SK-N-MC (cell line): ENCODE measurements at places on chromosomes 16 and 17.

- no peak for DNase-seq
Observed at GRCh38 chr17:34222722-34223497, 32.2 kb upstream of the CCL2 start.

- DNase-seq, result peak; percentile 30
Observed at GRCh38 chr16:24098896-24099295, 157.2 kb upstream of the CACNG3 start.

- DNase-seq, result no peak
Observed at GRCh38 chr16:89007371-89008249, 30.6 kb upstream of the CBFA2T3 start.

GRCh38 chr16:56672761-56673536, 3.3 kb downstream of the MT1H start:
- DNase-seq, result no peak

DNA sequence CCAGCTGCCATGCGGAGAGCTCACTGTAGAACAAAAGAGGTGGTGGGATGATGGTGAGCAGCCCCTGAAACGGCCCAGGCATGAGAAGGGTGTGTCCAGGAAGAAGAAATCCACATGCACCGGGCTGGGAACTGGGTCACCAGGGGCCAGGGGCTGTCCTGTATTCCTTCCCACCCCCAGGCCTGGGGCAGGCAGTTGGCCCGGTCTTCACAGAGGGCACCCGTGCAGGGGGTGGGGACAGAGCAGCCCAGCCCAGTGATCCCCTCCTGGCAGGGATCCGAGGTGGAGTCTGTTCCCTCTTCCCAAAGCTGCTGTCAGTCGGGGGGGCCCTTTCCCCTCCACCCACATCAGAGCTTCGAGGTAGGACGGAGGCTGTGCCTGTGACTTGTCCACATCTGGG, 9.2 kb downstream of the HS3ST6 start:
- DNase-seq, result no peak

- DNase-seq, result no peak
Observed at GRCh38 chr16:11742093-11742535, 543 bp downstream of the TXNDC11 start.

DNA sequence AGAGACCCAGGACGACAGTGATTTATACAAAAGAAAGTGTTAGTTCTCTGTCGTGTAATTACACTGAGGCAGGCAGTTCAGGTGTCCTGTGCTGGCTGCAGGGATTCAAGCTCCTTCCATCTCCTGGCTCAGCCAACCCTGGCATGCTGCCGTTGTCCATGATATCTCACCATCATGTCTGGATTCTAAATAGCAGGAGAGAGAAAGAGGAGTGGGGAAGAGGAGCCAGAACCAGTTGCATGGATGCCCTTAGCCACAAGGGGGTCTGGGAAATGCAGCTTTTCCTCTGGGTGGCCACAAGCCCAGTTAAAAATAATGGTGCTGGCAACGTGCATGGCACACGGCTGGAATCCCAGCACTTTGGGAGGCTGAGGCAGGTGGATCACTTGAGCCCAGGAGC, 9.7 kb downstream of the C16orf54 start:
- DNase-seq, result no peak

GRCh38 chr17:17570798-17571716, 20.5 kb downstream of the PEMT start:
- no peak for DNase-seq

- DNase-seq, result no peak
Observed at GRCh38 chr16:66519482-66520373, 30.2 kb downstream of the TK2 start.

DNA sequence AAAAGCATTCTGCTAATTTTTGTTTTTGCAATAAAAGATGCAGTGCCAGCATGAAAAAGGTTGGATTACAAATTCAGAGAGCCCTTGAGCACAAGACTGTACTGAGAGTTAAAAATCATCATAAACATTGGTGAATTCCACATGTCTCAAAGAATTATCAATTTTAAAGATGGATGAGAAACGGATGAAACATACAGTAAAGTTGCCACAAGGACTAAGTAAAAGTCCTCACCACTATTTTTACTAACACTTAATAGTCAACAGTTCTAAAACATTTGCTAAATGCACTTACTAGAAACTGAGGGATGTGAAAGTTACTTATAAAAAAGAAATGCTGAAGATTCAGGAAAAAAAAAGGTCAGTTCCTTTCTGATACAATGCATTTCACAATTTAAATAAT, 25.8 kb upstream of the NACA2 start:
- DNase-seq, result no peak

DNA sequence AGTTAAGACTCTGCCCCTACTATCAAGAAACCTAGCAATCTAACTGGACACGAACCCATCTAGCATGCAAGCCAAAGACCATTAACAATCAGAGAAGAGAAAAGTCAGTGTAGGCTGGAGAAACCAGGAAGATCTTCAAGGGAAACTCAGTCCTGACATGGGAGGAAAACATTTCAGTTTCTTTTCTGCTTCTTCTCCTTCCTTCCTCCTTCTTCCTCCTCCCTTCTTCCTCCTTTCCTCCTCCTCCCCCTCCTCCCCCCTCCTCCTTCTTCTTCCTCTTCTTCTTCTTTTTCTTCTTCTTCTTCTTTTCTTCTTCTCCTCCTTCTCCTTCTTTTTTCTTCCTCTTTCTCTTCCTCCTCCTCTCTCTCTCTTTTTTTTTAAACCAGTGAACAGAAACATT, 29.6 kb upstream of the SHISA9 start:
- no peak for DNase-seq

DNA sequence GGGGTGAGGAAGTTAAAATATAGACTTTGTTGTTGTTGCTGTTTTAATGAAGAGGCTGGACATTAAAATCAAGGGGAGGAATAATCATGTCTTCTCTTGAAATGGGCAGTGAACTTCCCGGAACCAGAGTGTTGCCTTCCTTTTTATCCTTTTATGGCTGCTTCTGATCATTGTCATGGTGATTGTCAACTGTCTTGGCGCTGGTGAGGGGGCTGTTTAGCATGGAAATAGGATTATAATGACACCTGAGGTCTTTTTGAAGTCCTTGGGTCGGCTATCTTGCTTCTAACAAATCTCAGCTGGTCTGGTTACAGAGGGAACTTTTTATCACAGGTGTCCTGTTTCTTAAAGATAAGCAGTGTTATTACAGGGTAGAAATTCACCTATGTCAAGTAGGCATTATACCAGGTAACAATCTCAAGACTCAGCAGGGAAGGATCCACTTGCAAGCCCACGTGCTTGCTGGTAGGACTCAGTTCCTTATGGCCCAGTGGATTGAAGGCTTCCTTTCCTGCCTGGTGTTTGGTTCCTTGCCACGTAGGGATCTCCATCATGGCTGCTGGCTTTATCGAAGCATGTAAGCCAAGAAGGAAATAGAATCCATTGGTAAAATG, 349.3 kb downstream of the WWOX start:
- no peak for DNase-seq

DNA sequence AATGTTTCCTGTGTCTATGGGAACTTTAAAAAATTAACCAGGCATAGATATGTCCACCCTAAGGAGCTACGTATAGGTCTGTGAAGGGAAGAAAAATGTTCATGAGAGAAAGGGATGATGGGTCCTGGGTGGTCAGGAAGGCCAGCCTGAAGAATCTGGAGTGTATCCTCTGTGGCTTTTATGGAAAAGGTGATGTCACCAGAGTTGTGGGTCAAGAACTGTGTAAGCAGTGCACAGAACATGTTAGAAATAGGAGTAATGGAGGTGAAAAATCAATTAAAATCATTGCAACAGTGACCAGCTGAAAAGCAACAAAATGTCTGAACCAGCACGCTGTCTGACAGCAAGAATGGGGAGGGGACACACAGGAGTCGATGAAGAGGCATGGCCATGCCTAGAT, 68.5 kb downstream of the USP31 start:
- DNase-seq, result no peak

DNA sequence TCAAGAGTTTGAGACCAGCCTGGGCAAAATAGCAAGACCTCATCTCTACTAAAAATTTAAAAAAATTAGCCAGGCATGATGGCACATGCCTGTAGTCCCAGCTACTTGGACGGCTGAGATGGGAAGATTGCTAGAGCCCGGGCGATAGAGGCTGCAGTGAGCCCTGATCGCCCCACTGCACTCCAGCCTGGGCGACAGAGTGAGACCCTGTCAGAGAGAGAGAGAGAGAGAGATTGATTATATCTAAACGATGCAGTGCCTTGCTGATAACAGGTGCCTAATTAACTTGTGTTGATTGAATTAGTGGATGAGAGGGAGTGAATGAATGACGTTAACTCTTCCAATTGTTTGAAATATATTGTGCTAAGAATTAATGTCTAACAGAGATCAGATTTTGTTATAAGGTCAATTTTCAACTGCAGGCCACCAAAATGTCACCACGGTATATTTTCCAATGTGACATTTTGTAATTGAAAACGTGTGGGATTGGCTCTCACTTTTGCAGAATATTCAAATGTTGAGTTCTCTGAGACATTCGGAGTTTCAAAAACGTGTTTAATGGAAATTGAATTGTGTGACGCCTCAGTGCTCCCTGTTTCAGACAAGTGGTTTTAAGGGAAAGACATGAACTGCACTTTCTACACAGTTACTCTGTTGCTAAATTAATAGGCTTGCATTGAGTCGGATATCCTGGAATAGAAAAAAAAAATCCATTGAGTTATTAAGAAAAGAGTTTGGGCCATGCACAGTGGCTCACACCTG, 53.6 kb downstream of the ABAT start:
- DNase-seq, result no peak

DNA sequence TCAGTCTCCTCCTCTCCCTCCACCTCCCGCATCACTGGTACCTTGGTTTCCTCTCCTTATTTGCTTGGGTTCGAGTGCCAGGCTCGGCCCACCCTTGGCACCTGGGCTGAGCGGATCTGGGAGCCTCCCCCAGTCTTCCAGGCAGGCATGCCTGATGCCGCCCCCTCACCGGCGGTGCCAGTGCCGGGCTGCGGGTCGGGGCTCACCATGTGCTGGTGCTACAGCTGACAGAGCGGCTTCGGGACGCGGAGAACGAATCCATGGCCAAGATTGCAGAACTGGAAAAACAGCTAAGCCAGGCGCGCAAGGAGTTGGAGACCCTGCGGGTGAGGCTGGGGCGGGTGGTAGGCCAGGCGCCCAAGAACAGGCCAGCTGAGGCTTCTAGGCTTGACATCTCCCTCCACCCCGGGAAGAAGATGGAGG, 19.2 kb downstream of the FMNL1 start:
- DNase-seq, result no peak

GRCh38 chr16:3874242-3874641, 6.3 kb downstream of the CREBBP start:
- DNase-seq, result no peak

DNA sequence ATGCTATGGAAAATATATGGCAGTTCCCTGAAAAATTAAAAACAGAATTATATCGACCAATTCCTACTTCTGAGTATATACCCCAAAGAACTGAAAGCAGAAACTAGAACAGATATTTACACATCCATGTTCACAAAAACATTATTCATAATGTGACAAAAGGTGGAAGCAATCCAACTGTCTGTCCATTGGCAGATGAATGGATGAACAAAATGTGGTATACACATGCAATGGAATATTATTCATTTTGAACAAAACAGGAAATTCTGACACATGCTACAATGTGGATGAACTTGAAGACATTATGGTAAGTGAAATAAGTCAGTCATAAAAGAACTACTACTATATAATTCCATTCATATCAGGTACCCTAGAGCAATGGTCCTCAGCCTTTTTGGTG, 263.5 kb upstream of the AXIN2 start:
- DNase-seq, result no peak

- DNase-seq, result no peak
Observed at GRCh38 chr16:67150047-67150832, 558 bp downstream of the B3GNT9 start.

DNA sequence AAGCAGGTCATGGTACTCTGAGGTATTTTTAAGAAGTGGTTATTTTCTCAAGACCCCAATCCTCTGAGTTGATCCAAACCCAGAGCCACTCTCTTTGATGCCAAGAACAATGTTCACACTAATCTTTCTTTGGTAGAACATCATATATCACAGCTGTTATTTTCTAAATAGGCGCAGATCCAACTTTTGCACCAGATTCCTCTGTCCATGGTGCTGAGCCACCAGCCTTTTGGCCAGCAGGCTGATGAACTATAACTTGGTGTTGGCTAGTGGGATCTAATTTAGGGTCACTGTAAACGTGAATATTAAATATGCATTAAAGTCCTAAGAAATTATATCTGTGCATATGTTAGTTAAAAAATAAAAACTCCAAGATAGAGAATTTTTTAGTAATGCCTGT, 7.0 kb upstream of the ZKSCAN2 start:
- DNase-seq, result no peak

- no peak for DNase-seq
Observed at GRCh38 chr16:56532714-56533113, 12.9 kb upstream of the BBS2 start.

DNA sequence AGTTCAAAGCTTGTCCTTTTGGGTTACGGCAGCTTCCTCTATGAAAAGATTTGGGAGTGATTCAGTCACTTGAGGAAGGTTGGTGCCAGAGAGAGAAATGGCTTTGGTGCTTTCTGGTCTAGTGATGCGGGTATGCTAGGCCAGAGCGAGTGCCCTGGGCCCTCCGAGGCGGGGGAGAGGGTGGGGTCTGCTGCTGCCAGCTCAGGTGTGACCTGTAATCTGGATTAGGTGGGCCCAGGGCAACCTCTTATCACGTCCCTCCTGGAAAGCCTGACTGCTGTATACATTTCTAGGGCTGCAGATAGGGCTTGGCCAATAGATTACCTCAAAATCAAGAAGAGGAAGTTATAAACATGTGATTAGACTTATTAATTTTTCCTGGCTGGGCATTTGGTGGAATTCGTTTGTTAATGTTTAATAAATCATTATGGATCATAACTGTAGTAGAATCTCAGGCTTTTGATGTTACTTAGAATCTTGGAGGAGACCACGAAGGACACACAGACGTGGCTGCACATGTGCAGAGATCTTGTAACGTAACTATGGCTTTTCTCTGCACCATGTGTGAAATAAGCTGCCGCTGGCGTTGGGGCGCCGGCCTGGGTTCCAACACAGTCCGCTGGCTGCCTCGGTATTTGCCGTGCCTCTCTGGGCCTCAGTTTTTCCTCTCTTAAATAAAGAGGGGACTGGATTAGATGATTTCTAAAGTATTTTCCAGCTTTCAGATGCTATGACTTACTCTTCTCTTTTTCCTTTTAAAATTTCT, 1.2 kb downstream of the IRF8 start:
- DNase-seq, result no peak

- no peak for DNase-seq
Observed at GRCh38 chr16:3861808-3862451, 18.6 kb downstream of the CREBBP start.

DNA sequence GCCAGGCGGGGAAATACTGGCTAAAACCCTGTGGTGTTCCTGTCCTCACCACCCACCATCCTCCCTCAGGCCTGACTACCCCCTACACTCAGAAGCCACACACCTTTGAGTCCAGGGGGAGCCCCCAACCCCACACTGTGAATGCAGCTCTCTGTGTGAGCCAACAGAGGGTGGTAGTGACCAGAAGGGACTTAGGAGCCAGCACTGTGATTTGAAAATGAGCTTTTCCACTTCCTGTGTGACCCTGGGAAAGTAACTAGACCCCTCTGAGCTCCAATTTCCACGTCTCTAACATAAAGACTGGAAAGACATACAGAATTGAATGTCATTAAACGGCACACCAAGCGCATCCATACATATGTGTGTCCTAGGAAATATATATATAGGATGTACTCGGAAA, 58.7 kb downstream of the SDK2 start:
- DNase-seq, result no peak

- DNase-seq, result no peak
Observed at GRCh38 chr16:68361485-68361884, 50.7 kb downstream of the PRMT7 start.

GRCh38 chr17:2853283-2854142, 57.3 kb downstream of the RAP1GAP2 start:
- DNase-seq, result no peak

GRCh38 chr16:12350945-12351344, 374.4 kb downstream of the SNX29 start:
- DNase-seq, result no peak
